ENCODE measurements at places on chromosomes 1 and 21.

- DNase-seq = no peak
Measured at GRCh38 chr1:226223157-226223785, at the start of gene MIXL1. TSS of gene MIXL1 (plus strand) at chr1:226223664. CDS start at chr1:226223682, 18 bp downstream.

DNA sequence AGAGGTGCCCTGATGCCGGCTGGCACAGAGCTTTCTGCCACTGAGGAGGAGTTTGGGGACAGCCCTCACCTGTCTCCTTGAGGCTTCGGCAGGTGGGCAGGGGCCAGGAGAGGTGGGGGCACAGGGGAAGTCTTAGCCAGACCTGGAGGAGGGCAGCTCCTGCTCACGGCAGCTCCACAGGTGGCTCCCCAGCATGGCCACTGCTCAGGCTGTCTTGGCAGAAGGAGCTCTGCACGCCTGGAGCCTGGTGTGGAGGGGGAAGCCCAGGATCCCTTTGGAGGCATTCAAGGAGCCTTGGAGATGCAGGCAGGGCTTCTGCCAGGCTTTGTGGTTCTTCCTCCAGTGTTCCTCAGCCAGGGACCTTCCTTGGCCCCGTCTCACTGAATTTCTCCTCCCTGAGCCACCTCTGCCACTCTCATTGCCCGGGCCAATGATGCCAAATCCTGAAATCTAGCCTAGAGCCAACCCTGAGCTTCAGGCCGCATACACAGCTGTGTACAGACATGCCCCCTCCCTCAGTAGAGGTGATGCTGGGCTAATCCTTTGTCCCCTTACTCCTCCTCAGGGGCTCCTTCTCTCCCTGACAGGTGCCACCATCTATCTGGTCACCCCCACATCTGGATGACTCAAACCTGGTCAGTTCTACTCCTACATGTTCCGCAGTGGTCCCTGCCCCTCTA, 251.8 kb upstream of the VAMP3 start:
- no peak for DNase-seq

- no peak for DNase-seq
Measured at GRCh38 chr1:201880928-201881571, 7.6 kb upstream of the SHISA4 start.

GRCh38 chr1:185776522-185776921, 42.3 kb downstream of the HMCN1 start:
- DNase-seq = no peak

- peak; percentile 77 for DNase-seq
Measured at GRCh38 chr1:34529935-34530859, 224.7 kb upstream of the GJB5 start.

- no peak for DNase-seq
Measured at GRCh38 chr21:32338209-32338921, 39.7 kb downstream of the MRAP start.

DNA sequence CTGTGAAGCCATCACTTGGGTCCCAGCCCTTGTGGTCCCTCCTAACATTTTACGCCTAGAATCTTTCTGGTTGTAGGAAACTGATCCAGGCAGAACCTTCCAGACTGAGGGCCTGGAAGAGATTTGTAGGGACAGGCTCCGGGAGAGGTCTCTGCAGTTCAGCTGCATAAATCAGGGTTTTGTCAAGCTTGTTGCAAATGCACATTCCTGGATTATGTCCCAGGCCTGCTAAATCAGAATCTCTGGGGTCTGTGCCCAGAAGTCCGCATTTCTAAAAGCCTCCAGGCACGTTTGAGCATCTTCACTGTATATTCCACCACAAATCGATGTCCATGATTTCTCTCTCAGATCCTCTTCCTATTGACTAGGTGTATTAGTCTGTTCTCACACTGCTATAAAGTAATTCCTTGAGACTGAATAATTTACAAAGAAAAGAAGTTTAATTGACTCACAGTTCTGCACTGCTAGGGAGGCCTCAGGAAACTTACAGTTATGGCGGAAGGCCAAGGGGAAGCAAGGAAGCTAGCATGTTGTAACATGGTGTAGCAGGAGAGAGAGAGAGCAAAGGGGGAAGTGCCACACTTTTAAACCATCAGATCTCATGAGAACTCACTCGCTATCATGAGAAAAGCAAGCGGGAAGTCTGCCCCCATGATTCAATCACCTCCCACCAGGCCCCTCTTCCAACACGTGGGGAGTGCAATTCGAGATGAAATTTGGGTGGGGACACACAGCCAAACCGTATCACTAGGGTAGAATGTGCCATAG, 1.2 kb upstream of the FHAD1 start:
- DNase-seq = no peak

DNA sequence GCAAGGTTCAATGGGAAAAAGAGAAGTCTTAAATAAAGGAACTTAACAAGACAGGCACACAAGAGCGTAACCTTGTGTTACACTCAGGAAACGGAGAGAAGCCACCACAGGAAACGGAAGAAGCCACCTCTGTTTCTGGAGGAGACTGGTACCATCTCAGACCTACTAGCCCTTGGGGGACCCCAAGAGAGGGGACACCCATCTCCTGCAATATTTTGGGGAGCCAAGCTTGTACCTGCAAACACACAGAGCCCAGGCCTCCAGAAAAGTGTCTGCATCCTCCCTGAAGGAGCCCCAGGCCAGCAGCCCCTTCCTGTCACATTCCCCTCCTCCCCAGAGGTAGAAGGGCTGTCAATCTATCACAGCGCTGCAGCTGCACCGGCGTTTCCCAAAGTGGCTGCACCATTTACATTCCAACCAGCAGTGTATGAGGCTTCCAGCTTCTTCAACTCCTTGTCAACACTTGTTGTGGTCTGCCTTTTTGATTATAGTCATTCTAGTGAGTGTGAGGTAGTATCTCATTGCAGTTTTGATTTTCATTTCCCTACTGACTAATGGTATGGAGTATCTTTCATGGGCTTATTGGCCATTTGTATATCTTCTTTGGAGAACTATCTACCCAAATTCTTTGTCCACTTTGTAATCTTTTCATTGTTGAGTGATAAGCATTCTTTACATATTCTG, 23.0 kb upstream of the PADI1 start:
- DNase-seq = no peak

- no peak for DNase-seq
Measured at GRCh38 chr1:85661767-85662166, 46.5 kb downstream of the ZNHIT6 start.

Measured in right renal pelvis (tissue), 4 donors.